ENCODE measurements at places on chromosomes 4 and X.

DNA sequence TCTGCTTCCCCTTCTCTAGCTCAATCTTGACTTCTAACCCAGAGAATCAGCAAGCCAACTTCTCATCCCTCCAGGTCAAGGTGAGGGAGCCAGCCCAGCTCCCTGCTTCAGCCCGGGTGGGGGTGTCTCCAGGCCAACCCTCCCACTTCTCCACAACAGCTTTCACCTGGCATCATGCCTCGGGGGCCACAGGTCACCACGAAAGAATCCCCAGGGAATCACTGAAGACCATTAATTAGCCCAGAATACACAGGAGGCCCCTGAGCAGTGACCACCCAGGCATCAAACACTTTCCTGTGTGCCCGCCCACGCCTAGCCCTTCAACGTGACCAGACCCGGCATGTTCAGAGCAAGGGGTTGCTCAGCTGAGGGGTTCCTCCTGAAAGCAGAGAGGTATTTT is 646.7 kb downstream of the BCOR start:
- DNase-seq, result no peak

DNA sequence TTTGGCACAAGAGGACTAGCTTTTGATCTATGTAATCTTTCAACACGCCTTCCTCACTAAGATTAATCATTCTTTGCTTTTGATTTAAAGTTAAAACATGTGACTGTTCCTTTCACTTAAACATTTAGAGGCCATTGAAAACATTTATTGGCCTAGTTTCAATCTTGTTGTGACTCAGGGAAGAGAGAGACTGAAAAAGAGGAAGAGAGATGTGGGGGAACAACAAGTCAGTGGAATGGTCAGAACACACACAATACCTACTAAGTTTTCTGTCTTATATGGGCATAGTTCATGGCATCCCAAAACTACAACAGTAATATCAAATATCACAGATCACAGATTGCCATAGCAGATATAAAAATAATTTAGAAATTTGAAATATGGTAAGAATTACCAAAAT is 812.9 kb upstream of the AGA start:
- no peak for DNase-seq

DNA sequence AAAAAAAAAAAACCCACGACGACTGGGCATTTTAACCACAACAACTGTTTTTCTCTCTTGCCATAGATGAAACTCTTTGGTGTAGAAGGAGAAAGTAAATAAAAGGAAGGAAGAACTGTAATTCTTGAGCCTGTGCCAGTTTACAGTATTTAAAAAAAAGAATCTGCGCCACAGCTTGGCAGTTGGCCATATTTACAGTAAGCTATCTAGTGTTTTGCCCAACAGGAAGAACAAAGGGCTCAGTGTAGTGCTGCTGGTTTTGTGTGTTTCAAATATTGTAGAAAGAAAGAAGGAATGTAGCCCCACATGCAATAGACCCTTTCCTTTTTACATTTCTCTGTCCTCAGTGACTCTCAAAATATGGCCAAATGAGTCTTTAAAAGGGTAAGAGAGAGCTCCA is 66.1 kb downstream of the NR3C2 start:
- peak; percentile 77 for DNase-seq

- no peak for DNase-seq
Observed at GRCh38 chr4:57351731-57352130, 241.5 kb upstream of the IGFBP7 start.

GRCh38 chr4:5992171-5992827 is 25.9 kb downstream of the C4orf50 start:
- no peak for DNase-seq

DNA sequence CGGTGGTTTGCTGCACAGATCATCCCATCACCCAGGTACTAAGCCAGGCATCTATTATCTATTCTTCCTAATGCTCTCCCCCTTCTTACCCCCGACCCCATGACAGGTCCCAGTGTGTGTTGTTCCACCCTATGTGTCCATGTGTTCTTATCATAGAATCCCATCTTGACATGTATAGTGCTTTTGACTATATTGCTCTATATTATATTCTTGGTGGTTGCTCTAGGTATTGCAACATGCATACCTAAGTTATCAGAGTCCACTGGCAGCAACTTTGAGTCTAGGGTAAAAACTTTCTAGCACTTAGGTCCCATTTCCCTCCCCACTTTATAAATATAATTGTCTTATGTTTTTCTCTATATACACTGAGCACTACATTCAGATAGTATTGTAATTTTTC is 170.3 kb downstream of the TBX22 start:
- no peak for DNase-seq

DNA sequence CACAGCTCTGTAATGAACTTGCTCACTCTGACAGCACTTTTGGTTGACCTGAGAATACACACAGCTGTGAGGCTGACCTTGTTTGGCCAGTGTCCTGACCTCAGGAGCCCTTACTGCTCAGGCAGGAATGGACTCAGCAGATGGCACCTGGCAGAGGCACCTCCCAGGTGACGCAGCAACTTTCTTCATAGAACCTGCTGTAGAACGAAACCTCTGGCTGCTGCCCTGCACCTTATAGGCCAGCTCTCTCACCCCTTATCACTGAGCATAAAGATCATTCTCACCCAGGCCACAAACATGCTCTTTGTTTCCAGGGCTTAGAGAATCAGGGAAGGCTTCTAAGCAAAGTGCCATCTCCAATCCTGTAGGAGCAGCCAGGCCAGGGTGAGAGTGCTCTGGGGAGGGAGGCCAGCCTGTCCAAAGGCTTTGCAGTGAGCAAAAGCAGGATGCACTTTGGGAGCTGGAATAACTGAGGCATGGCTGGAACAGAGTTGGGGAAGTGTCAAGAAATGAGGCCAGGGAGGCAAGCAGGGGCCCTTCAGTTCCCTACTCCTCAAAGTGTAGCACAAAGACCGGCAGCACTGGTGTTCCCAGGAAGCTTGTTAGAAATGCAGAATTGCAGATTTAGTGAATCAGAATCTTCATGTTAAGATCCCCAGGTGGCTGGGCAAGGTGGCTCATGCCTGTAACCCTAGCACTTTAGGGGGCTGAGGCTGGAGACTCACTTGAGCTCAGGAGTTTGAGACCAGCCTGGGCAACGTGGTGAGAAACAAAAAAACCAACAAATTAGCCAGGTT is 13.3 kb upstream of the CENPU start:
- DNase-seq, result no peak

DNA sequence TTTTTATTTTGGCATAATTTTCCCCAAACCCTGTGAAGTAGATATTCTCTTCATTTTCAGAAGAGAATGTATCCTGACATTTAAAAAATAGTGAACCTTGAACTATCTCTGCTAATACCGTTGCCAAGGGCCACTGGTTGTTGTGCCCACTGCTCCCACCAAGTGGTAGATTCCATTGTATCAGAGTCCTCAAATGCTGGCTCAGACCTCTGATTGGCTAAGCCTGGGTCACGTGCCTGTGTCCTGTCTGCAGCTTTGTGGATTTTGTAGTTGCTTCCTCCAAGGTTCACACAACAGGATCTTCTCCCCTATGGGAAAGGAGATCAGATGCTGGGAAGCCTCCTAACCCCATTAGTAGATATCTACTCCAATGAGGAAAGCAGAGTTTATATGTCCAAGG is 104.8 kb upstream of the CASK start:
- DNase-seq, result no peak

DNA sequence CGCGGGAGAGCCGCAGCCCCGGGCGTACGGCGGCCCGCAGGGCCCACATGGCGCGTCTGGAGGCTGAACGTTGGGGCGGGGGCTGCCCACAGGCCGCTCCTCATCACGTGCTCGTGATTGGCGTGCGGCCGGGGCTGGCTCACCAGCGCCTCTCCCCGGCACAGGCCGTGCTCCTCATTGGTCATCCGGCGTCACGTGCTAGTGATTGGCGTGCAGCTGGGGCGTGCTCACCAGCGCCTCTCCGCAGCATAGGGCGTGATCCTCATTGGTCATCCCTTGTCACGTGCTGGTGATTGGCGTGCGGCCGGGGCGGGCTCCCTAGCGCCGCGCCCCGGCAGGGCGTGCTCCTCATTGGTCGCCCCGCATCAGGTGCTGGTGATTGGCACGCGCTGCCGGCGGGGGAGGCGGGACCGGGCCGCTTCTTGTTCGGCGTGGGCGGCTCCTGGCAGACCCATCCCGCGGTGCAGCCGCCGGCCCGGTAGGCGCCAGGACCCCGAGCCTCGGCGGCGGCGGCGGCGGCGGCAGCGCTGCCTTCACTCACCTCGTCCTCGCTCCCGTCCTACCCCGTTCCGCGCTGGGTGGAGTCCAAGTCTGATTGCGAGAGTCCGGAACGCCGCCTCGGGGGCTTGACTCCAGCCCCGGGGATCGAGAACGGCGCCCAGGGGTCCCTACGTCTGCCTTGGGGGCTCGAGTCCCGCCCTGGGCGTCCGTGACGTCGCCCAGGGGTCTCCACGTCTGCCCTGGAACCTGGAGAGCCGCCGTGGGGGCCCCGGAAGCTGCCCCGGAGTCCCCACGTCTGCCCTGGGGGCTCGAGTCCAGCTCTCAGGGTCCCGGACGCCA is at the start of gene GTPBP6:
GTPBP6 (minus strand) TSS at position 58 of the 840 bp plus-strand sequence; CDS start at position 49, 9 bp downstream.
- no peak for DNase-seq

- DNase-seq, result peak; percentile 94
Observed at GRCh38 chr4:70280567-70280966, 38.2 kb downstream of the CSN3 start.

- DNase-seq, result no peak
Observed at GRCh38 chrX:40063555-40063954, 34.2 kb downstream of the BCOR start.

DNA sequence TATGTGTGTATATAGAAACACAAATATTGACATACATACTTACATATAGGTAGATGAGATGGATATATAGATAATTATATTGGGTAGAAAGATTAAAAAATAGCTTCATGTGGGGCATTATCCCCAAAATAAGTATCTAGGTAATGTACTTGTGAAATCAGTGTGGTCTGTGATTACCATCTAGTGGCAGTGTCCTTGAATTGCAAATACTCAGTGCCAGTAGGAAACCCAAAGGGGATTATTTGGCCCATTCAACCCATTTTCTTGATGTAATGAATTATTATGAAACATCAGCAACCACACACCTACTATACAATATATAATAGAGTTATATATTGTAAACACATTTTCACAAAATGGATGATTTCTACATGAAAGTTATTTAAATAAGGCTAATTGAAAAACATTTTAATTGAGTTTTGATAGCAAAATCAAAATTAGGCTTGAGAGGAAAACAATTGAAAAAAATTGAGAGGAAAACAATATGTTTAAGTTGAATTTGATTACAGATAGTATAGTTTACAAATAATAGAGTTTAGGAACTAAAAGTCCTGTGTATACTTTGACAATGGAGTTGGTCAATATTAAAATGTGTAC is 389.4 kb downstream of the GALNTL6 start:
- no peak for DNase-seq

- DNase-seq, result no peak
Observed at GRCh38 chrX:49147936-49148335, 14.6 kb upstream of the MAGIX start.

GRCh38 chr4:69776696-69777095 is 16.3 kb upstream of the SULT1B1 start:
- DNase-seq, result no peak

DNA sequence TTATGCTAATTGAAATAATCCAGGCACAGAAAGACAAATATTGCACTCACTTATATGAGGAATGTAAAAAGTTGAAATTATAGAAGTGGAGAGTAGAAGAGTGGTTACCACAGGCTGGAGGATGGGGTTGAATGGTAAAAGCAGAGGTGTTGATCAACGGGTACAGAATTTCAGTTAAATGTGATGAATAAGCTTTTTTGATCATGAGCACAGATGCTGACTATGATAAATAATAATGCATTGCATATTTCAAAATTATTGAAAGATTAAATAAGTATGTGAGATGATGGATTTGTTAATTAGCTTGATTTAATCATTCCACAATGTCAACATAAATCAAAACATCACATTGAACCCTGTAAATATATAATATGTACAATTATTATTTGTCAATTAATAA is 213.1 kb downstream of the DCAF12L2 start:
- no peak for DNase-seq

GRCh38 chr4:16555156-16555555 is 328.9 kb upstream of the TAPT1 start:
- DNase-seq, result no peak

GRCh38 chr4:36241771-36242170 is 2.5 kb downstream of the ARAP2 start:
- no peak for DNase-seq

DNA sequence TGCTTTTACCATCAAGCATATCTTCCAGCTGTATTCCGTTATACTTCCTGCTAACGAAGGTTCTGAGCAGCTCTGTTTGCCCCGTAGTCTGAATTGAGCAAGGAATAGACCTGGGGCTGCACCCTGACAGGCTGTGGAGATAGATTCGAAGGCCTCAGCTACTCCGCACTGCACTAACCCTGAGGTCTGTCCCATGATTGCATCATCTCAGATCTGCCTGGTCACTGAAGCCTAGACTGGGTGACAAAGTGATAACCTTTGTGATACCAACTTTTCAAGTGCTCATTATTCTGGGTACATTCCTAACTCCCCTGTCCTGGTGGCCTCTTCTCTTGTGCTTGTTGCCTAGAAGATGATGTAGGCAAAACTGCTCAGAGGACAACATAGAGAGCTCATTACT is 29.9 kb upstream of the PGRMC1 start:
- DNase-seq, result no peak

GRCh38 chr4:78691334-78691754 is 84.8 kb upstream of the BMP2K start:
- DNase-seq, result no peak

DNA sequence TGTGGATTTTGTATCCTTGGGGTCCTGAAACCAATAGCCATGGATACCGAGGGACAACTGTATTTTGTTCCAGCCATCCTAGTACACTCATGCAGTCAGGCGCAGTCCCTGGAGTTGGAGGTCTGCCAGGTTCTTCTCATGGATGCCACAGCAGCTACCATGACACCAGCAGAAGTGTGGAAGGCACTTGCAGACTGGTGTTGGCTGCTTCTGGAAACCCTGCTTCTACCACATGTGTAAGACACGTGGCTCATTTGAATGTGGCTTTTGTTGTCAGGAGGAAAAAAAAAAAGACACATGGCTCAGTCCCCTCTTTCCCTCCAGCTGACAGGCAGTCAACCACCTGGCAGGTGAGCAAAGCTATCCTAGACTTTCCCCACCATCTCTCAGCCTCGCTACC is 19.4 kb downstream of the DRD5 start:
- peak; percentile 64 for DNase-seq

GRCh38 chrX:133610056-133610455 is 194.8 kb upstream of the GPC4 start:
- DNase-seq, result no peak

GRCh38 chrX:2928191-2928582 is 952 bp downstream of the ARSD start:
- no peak for DNase-seq

DNA sequence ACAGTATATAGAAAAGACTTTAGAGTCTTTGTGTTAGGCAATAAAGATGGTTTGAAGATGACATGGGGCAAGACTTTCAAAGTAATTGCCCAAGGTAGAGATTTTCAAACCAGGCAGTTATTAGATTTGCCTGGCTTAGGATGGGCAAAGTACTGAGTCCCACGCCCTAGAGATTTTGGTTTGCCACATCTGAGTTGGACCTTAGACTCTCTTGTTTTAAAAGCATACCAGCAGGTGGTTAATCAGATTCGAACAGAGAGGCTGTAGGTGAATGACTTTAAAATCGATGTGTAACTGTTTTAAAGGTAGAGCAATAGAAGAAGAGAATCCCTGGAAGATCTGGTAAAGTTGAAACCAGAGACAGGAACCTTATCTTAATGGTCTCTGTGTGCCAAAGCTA is 121.5 kb downstream of the RAPGEF2 start:
- no peak for DNase-seq

- DNase-seq, result peak; percentile 16
Observed at GRCh38 chrX:153649178-153649914, 2.3 kb downstream of the DUSP9 start.

GRCh38 chr4:129379429-129379828 is 283.5 kb downstream of the C4orf33 start:
- DNase-seq, result no peak

GRCh38 chr4:71635139-71635748 is 148.6 kb downstream of the GC start:
- peak; percentile 24 for DNase-seq
